ENCODE measurements at places on chromosomes 5 and 9.

DNA sequence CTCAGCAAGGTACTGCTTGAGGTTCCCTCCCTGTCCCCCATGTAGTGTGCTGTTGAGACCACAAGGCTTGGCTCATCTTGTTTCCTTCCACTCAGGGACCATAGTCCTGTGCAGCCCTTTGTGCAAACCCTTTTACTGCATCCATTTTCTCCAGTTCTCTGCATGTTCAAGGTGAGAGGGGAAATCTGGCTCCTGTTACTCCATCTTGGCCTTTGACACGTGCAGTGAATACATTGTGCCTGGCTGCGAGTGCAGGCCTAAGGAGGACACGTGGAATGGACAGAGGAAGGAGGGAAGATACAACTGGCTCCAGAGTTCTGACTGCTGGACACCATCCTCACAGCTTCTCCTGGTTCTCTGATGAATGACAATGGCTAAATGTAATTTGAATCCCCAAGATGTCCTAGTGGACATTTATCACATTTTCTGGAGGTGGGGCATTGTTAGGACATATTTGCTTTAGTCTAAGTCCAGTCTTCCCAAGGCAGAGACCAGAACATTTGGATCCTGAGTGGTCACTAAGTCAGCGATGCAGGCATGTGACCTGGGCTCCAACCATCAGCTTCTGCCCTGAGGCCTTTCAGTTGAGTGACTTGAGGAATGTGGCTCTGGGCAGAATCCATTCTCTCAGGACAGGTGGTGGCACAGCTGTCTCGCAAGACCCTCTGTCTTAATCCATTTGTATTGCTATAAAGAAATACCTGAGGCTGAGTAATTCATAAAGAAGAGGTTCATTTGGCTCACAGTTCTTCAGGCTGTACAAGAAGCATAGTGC is 189.0 kb upstream of the DAP start:
- no peak for DNase-seq

GRCh38 chr5:158007336-158007735 is 148.4 kb upstream of the CLINT1 start:
- no peak for DNase-seq

- no peak for DNase-seq
Measured at GRCh38 chr5:16855485-16855884, 80.6 kb downstream of the MYO10 start.

- DNase-seq = no peak
Measured at GRCh38 chr9:94865582-94866452, 139.3 kb downstream of the AOPEP start.

DNA sequence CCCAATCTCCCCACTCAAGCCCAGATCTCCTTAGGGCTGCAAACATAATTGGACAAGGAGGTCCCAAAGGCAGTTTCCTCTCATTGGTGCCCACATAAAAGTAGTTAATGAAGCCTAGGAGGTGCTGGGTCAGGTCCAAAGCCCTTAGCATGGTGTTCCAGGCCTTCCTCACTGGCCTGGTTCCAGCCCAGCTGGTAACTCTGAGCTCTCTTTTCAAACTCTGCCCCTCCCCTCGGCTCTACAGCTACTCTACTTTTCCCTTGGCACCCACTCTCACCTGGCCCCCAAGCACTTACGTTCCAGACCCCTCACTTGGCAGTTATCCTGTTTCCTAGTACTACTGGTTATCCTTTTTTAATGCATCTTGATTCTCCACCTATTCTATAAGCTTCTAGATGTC is 9.9 kb downstream of the SEPTIN8 start:
- no peak for DNase-seq

- DNase-seq = no peak
Measured at GRCh38 chr5:127367946-127368465, 77.4 kb downstream of the MEGF10 start.

- no peak for DNase-seq
Measured at GRCh38 chr5:130324953-130325671, 420.8 kb downstream of the CHSY3 start.

GRCh38 chr5:69498384-69498783 is 5.8 kb downstream of the OCLN start:
- DNase-seq = no peak

DNA sequence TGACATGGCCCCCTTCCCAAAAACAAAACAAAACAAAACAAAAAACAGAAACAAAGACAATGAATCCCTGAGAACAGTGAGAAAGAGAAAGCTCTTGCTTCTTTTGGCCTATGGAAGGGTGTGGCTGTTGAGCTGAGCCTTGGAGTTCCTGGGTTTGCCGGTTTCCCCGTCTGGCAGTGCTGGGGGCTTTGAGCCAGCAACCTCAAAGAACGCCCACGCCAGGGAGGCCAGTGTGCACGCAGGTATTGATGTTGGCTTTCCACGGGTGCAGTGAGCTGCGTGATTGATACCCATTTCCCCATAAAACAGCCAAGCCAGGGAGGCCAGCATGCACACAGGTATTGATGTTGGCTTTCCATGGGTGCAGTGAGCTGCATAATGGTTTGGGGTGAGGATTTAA is 8.3 kb upstream of the LCN1 start:
- DNase-seq = no peak

DNA sequence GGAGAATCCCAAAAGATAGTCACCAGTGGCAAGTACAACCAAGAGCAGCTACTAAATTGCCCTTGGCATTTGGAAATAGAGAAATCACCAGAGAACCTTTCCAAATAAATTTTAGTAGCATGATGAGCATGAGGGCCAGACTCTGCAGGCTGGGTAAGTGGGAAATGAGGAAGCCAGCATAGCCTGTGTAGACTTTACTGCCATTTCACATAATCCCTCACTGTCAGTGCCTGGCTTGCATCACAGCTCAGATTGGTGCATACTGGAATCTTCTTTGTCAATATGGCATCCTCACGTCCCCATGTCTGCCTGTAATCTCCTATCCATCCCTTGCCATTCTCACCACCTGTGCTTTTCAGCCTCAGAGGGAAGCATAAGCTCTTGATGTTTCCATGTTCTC is 14.5 kb downstream of the GRAMD2B start:
- no peak for DNase-seq

DNA sequence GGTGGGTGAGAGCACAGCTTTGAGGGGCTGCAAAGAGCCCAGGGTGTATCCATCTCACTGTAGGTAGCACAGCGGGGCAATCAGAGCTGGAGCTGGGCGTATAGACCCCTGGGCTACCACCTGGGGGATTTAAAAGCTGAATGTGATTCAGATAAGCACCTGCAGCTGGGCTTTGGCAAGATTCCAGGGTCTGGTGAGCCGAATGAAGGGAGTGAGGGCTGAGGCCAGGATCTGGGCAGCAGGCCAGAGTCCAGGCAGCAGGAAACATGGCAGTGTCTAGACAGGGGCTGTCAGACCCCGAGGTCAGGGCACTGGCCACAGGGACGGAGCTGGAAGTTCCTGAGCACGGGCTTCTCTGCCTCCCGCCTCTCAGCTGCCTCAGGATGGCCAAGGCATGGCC is 8.7 kb downstream of the ASS1 start:
- DNase-seq = no peak

DNA sequence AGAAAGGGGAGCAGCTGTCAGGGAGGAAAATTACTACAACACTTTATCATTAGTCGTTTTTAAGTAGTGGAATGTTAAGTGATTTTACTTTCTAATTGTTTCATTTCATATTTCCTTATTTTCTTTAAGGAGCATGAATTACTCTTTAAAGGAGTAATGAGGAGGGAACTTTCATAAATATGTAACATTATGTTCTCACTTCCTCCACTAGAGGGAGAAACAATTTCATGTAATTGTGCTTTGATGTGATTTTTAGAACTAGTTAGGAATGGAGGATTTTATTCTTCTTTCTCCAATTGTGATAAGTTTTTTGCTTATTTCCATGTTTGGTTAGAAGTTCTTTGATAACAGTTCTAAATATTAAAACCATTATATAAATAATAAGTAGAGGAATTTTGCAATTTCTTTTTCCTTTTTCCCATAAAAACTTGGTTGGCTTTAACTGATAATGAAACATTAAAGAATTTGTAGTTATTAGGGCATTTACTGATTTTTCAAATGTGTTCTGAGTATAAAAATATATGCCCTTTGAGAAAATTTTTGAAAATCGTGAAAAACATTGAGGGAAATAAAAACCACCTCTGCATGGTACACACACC is 25.6 kb downstream of the CEP78 start:
- DNase-seq = no peak

- no peak for DNase-seq
Measured at GRCh38 chr5:145902421-145902820, 29.6 kb upstream of the GRXCR2 start.

DNA sequence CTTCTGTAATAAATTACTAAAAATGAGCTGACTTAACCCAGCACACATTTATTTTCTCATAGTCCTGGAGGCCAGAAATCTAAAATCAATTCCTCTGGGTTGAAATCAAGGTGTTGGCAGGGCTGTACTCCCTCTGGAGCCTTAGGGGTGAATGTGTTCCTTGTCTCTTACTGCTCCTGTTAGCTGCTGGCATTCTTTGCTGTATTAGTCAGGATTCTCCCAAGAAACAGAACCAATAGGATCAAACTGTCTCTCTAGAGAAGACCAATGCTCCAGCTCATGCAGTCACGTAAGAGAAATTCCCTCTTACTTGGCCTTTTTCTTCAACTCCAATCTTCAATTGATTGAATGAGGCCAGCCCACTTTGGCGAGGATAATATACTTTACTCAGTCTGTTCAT is 15.3 kb upstream of the CD180 start:
- DNase-seq = no peak

DNA sequence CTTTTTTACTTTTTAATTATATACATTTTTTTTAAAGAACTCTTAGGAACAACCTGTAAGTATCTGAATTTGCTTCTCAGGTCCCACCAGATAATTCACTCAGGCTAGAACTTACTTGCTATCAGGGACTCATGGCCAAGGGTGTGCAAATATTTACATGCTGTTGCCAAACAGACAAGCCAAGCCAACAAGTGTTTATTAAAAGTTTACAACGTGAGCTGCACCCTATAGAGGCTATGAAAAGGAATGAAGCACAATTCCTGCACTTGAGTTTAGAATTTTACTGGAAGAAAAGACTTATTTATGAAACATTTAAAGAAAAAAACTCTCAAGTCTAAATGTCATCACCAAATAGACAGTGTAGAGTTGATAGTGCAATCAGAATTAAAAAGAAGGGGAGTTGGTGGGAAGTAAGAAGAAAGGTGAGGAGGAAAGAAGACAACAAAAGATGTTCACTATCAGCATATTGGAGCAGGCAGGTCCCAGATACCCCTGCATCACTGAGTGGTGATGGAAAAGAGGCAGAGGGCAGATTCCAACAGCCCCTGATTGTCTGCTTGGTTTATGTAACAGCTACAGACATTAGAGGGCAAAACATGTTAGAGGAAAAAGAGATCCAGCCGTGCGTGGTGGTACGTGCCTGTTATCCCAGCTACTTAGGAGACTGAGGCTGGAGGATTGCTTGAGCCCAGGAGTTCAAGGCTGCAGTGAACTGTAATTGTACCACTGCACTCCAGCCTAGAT is 32.8 kb downstream of the SH3RF2 start:
- DNase-seq = no peak

DNA sequence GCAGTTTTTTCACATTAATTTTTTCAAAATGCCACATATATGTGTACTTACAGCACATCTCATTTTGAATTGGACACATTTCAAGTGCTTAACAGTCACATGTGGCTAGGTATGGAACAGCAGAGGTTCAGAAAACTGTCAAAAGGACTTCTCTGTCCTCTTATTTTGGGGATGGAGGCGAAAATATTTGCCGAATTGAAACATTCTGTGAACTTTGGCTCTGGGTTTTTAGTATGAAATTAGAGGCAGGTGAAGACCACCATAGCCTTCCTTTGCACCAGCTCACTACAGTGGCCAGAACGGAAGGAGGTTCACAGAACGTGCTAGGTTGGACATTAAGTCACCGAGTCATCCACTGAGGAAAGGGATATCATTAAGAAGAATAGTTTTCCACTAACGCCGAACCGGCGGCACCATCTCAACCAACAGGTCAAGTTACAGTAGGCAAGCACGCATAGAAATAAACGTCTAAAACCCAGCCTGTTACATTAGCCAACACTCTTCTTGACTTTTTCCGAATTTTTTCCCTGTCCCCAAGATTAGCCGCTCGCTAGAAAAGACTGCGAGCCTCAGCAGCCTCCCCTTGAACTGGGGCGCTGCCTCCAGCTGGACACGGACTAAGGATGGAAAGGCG is 1.8 kb upstream of the TLE4 start:
- DNase-seq = no peak

DNA sequence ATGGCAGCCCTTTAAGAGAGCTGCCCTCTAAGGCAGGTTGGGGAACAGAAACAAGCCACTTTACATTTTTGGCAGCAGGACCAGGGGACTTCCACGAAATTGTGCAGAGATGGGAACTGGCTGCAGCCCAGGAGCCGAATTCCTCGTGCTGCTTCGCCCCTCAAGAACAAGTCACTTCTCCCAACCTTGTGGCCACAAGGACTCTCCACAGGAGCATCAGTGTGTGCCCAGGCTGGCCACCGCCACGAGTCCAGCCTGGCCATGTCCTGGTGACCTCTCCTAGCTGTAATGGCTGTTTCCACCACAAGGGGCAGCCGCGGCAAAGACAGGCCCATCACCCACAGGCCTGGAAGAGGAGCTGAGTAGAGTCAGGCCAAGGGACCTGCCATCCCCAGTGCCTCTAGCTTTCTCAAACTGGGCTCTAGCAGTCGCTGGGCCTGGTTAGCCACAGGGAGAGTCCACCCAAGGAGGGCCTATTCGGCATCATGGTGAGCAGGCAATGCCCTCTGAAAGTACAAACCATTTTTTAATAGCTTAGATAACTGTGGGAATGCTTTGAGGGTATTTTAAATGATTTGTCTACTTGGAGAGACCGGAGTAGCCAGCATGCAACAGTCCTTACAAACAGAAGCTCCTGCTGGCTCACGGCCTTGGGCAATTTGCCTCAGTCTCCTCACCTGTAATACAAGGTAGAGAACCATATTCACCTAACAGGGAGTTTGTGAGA is 129.0 kb downstream of the COL23A1 start:
- DNase-seq = no peak

DNA sequence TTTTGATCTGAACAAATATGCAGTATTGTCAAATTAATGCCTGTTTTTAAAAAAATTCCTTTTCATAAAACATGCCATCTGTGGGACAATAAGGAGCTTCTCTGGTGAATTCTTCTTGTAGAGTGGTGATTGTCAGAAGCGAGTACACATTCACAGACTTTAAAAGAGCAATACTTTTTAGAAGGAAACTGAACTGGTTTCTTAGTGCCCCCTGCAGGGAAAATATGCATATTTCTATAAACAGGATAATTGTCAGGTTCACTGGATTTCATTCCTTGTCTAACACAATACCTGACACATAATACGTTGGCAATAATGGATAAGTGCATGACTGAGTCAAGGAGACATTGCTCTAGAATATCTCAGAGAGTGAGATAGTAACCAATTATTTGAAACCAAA is 133.7 kb downstream of the KIF4B start:
- no peak for DNase-seq

DNA sequence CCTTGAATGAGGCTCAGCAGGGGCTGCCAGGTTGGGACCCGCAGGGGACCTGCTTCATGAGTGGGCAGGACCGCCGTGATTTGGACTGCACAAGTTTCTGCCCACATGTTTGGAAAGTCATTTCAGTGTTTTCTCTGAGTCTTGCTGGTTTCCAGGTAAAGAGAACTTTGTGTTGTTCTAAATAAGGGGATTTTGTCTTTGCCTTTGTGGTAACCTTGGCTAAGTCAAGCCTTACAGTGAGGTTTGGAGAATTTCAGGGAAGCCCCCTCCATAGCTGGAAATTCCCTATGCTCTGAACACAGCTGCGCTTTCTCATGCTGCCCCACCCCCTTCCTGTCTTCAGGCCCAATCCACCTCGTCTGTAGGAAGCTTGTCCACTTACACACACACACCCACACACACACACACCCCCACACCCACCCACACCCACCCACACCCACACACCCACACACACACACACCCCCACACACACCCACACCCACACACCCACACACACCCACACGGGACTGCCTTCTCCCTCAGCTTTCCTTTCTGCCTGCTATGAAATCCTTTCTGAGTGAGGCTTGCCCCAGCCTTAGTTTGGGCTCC is 270.1 kb downstream of the HSPA4 start:
- DNase-seq = no peak

All from stimulated activated CD8-positive, alpha-beta memory T cell treated with anti-CD3 and anti-CD28 coated beads, Interleukin-4, amount 100 ng/mL, for 1 hour (primary cell).